ENCODE measurements at places on chromosomes 7 and 10. TPM values are rescaled to one million over a fixed set of nuclear protein-coding genes. Genes with fewer than 3 reads are reported as not detected.

- DNase-seq, result no peak
These were observed 292.8 kb downstream of the PRKG1 start for GRCh38 chr10:51367127-51367526.

DNA sequence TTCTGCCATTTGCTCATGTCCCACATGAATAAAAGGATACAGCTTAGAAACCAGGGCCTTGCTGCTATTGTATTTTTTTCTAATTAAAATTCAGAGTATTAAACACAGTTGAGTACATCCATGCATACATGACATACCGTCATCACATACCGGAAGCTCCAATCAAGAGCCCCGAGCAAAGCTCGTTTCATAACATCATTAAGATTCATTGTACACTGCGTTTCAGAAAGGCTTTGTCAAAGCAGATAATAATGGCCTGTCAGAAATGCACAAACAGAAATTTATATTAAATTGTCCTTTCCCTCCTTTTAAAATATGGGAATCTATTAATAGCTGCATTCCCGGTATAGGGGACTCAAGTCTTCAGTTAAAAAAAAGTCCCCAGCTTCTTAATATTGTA lies 103.4 kb downstream of the PRTFDC1 start:
- DNase-seq, result no peak

DNA sequence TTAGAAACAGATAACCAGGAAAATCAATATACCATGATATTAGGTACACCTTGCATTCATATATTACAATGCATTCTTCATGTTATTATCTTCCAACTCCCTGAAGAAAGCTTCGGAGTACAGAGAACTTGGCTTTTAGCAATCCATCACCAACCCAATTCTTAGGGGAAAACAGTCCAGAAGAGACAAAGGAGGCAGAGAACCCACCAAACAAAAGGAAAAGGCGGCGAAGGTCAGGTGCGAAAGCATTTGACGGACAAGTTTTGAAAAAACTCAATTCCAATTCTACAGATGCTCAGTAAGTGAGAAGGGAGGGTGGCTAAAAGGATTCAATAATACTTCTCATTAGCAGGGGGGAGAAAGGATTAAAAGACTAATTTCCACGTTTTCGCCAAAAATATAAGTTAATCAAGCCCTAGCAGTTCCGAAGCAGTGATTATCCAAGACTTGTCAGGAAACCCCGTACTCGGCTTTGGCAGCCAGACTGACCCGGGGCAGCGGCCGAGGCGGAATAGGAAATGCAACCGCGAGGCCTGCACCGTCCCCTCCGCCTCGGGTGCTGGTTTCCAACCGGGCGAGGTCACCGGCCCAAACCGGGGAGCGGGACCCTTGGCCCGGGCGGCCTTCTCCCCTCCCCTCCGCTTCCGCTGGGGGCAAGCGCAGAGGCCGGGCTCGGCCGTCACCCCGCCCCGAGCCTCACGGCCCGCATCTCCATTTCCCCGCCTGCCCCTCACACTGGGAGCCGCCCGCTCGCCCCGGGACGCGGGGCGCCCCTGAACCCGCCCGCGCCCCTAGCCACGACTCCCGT lies 747 bp downstream of the GDI2 start:
- DNase-seq, result peak; percentile 52

GRCh38 chr7:76165106-76165972 lies 36.4 kb upstream of the SRRM3 start:
- DNase-seq, result no peak

DNA sequence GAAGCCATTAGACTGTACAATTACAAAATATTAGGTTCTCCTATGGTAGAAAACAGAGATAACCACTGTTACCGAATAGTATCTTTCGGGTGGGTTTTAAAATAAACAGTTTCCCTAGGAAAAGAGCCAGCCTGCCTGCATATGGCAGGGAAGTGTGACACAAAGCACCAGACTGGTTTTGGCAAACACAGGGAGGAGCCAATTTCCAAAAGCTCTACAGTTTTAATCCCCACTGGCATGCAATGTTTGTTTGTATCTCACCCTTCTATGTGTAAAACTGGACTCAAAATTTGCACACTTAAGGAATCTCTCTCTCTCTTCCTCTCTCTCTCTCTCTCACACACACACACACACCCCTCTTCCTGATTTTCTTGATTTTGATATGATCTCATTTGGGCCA lies 261.7 kb downstream of the ETV1 start:
- DNase-seq, result no peak

- DNase-seq, result no peak
These were observed 35.2 kb upstream of the JCAD start for GRCh38 chr10:30094601-30095000.

DNA sequence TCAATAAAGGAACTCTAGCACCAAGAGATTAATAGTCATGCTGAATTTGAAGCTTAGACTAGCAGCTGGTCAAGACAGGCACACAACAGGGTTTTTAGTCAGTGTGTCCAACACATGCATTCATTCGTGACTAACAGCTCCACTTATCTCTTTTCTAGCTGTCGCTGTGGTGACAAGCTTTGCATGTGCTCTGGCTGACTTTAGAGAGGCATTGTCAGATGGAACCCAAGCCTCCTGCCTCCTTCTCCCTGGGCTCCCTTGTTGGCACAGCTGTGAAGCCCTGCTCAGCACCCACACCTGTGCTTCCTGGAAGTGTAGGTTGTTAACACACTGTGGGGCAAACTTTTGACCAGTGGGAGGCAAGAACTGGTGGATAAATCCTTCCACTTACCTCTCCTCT lies 9.8 kb upstream of the AGK start:
- no peak for DNase-seq

GRCh38 chr10:65342245-65342644 lies 1583.6 kb upstream of the LRRTM3 start:
- DNase-seq, result no peak

DNA sequence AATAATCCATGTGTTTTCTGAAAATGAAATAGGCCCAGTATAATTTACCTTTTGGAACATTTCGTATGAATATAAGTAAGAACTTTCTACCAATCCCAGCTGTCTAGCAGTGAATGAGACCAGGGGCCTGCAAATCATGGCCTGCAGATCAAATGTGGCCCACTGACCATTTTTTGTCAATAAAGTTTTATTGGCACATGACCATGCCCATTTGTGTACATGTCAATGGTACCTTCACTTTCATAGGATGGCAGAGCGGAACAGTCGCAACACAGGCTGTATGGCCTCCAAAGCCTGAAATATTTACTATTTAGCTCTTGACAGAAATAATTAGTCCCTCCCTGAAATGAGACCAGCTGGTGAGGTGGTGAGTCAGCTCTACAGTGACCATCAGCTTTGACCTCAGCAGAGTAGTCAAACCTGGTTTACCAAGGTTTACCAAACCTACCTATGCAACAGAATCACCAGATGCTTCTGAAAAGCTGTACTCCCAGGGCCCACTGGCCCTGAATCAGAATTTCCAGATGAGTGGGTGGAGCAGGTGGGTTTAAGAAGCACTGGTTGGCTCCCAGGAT lies 13.8 kb upstream of the C10orf90 start:
- DNase-seq, result no peak

GRCh38 chr7:409339-410281 lies 110.0 kb downstream of the PDGFA start:
- no peak for DNase-seq

DNA sequence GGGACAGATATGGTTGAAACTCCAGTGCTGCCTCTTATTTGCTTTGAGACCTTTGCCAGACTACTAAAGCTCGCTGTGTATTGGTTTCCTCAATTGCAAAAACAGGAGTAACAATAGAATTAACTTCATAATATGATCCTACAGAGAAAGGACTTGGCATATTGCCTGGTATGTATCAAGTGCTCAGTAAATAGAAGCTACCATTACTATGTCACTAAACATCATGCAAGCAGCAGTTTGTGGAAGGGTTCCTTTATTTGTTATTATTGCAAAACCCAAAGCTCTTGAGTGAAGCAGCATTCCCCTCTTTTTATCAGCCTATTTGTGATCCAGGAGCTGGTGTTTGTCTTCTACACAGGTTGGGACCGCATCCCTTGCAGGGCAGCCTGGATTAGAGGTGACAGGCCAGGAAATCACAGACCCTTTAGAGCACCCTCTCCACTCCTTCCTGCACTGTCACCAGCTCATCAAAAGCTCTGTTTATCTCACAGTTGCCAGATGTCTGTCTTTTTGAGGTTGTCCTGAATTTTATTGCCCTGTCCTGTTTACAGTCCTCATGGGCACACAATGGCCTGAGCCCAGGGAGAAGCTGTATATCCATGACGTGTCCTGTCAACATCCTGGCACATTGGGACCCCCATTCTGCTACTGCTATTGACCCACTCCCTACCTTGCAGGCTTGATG lies 121.5 kb downstream of the SNX10 start:
- no peak for DNase-seq

GRCh38 chr10:70144372-70145110 lies 2.0 kb downstream of the TYSND1 start:
- DNase-seq, result no peak

DNA sequence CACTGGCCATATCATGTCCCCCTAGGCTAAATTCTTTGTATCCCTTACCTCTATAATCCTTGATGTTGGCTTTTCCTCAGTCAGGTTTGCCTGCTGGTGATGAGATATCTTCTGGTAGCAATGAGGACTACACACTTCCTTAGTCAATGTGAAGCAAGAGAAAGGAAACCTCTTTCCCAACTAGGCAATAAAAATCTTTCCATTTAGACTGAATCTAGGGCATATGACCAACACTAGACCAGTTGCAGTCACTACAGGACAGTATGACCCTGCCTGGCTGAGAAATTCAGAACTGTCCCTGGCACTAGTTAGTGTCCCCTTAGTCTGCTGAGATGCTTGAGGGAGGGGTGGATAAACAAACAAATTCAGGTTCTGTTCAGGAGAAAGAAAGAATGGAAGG lies 142.6 kb downstream of the RNLS start:
- no peak for DNase-seq

GRCh38 chr7:4878336-4879335 lies 4.9 kb downstream of the RADIL start:
- DNase-seq, result no peak

DNA sequence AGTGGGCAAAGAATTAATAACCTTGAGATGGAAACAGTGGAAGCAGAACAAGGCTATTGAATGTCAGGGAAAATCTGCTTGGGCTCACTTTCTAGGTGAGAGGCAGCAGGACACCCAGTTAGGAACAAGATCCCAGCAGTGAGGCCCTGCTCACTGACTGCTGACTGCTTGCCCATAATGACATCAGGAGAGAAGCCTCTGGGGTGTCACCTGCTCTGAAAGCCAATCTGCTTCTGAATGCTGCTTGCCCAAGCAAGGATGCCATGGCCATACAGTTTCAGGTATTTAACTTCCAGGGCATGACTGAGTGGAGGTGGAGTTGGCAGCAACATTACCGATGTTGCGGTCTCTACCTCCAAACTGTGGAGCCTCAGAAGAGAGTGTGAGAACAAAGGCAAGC lies 11.7 kb upstream of the WAPL start:
- no peak for DNase-seq

DNA sequence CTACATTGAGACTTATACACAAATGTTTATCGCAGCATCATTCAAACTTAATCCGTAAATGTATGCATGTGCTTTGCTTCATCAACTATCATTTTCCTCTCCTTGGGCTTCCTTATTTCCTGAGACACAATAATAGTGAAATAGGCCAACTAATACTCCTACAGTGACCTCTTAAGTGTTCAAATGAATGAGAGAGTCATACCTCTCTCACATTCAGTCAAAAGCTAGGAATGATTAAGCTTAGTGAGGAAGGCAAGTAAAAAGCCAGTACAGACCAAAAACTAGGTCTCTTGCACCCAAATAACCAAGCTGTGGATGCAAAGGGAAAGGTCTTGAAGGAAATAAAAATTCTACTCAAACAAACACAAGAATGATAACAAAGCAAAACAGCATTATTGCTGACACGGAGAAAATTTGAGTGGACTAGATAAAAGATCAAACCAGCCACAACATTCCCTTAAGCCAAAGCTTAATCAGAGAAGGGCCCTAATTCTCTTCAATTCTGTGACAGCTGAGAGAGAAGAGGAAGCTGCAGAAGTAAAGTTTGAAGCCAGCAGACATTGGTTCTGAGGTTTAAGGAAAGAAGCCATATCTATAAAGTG lies 72.3 kb downstream of the GLCCI1 start:
- DNase-seq, result no peak

GRCh38 chr10:102832987-102833386 lies 4.2 kb downstream of the CYP17A1 start:
- DNase-seq, result no peak

DNA sequence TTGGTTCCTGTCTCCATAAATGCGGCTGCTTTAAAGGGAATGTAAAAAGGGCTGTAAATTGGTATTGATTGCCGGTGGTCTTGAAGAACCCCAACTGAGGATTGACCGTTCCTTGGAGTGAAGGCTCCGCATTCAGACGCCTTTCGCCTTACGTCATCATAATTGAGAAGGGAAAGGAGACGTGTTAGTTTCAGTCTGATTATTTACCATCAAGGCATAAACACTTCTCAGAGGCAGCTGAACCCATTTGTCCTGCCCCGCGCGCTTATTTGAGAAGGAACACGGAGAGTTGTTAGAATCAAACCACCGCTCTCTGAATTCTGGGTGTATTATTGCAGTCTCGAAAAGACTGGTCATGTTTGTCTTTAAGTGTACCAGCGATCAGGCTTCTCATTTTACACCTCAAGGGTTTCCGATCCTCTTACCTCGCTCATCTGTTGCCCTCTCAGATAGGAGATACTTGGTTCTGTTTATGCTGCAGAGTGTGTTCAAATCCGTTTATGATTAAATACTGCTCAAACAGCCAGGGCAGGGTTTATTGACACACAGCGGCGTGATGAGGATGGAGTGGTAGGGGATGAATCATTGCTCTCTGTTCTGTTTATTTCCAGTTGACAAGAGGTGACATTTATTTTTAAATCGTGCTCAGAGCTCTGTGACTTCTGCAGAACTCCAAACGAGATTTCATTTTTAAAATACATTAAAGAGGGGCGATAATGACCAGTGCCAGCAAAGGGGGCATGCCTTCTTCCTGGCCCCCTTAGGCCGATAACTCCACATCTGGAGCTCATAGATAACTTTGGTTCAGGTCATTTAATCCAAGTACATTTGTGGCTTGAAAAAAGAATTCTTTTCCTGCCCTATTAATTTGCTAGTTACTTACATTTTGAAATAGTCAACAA lies 30.4 kb downstream of the FOXK1 start:
- no peak for DNase-seq

DNA sequence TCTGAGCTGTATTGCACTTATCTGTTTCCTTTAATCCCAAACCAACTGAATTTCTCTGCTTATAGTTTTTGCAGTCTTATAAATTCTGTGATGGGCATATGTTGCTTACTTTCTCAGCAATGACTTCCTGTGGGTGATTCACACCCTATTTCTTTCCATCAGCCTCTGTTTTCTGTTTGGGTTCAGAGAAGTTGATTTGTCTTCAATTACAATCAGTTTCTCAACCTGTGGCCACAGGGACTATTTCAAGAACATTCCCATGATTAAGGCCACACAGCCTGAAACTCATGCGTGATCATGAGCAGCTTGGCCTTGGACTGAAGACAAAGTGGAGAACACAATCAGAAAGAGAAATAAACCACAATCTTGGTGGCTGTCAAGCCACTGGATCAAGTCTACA lies 1174.6 kb upstream of the C7orf33 start:
- DNase-seq, result no peak

The ADD3 gene
- 55.0 TPM for total RNA-seq

The SFTPD gene
- total RNA-seq, result 0.97 TPM

The INSYN2A gene
- total RNA-seq, result not detected

The ALOX5 gene
- total RNA-seq, result 10.9 TPM

The NUDT13 gene
- total RNA-seq, result 1.8 TPM

The UBE2H gene
- total RNA-seq, result 37.4 TPM

The RBP3 gene
- total RNA-seq, result not detected

The OPALIN gene
- total RNA-seq, result not detected

The PI4K2A gene
- 14.7 TPM for total RNA-seq
